ENCODE measurements at places on chromosomes 2 and 18.

- no peak for ATAC-seq
Observed at GRCh38 chr2:171963198-171963597, 36.6 kb upstream of the METAP1D start.

DNA sequence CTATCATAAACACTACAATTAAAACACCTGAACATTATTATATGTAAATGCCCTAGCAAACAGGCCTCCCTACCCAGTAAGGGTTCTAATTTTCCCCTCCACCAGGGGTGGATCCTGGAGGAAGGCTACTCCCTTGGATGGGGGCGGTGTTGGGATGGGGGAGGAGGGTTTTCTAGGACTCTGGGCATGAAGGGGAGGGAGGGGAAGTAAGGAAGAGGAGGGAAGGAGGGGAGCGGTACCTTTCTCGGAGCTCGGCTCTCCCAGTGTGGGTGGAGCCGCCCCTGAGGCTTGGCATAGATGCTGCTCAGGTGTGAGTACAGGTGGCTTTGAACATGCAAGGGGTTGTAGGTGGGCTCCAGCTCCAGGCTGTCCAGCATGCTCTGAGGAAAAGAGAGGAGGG, 5.4 kb downstream of the DOK1 start:
- ATAC-seq, result no peak

- ATAC-seq, result no peak
Observed at GRCh38 chr2:104412384-104412783, 441.5 kb upstream of the POU3F3 start.

- ATAC-seq, result no peak
Observed at GRCh38 chr2:156099382-156099781, 233.1 kb downstream of the NR4A2 start.

GRCh38 chr2:95382686-95383634, 19.5 kb upstream of the FAHD2A start:
- ATAC-seq, result no peak

GRCh38 chr2:64625299-64626145, 28.2 kb downstream of the SERTAD2 start:
- ATAC-seq, result no peak

DNA sequence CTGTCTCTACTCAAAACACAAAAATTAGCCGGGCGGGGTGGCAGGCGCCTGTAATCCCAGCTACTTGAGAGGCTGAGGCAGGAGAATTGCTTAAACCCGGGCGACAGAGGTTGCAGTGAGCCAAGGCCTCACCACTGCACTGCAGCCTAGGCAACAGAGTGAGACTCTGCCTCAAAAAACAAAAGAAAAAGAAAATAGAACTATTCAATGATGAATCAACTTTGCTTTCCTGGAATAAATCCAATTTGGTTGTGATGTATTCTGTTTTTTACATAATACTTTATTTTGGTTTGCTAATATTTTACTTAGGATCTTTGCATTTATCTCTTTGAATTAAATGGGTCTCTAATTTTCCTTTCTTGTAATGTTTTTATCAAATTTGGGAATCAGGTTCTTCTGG, 86.3 kb upstream of the MBOAT2 start:
- no peak for ATAC-seq

DNA sequence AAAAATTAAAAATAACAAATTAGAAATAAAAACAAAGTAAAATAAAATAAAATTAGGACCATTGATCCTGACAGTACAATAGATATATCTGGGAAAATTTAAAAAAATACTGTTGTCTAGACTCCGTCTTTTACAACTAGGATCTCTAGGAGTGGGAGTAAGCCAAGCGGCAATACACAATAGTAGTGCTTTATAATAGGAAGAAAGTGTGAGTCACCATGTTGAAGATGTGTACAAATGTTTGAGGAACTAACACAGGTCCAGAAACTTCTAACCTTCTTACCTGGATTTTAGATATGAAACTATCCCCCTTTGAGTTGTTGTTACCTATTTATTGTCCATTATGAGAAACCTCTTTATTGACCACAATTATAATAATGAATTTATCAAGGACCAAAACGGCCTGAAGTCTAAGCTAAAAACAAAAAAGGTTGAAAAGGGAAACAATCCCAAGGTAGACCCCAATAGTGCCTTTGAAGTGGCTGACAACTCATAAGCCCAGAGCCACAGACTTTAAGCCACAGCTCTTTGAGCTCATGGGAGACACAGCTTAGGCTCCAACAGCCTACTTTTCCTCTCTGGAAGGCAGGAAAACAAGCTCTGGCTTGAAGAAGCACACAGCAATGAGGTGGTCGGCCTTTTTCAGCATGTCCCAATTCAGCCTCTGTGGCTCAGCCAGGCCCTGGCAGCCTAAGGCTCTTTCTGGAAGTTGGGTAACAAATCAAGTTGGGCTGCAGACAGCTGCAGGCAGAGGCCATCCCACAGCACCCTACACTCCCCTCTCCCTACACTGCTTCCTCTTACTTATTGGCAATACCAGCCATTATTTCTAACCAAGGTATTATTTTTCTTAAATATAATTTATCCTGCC, 62.9 kb downstream of the AQP4 start:
- ATAC-seq, result no peak

- no peak for ATAC-seq
Observed at GRCh38 chr2:46943881-46944798, 28.5 kb upstream of the MCFD2 start.

- ATAC-seq, result no peak
Observed at GRCh38 chr18:64752707-64753106, 603.8 kb upstream of the LINC00305 start.

- no peak for ATAC-seq
Observed at GRCh38 chr18:2468051-2468450, 103.3 kb downstream of the METTL4 start.

DNA sequence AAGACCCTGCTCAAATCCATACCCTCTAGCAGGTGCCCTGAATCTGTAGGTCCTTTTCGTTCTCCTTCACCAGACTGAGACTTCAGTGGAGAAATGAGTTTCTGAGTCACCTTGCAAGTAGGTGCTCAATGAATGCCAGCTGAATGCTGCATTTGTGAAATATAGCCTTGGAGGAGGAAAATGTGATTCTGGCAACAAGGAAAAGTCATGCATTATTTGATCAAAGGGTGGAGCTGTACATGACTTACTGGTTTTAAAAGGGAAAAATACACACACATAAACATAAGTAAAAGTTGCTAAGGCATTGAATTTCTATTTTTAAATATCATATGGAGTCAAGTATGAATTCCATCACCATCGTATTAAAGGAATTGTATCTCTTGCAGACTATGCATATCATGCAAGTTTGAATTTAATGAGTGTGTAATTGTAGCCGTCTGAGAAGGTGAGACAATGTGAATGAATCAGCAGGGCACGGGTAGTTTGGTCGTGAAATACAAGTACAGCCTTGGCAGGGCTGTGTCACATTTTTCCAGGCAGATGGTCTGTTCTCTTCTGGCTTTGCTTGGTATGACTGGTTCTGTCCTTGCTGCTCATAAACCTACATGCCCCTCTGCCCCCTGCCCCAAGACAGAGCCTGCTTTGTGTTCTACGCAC, 160.8 kb downstream of the COL6A3 start:
- ATAC-seq, result no peak

GRCh38 chr2:136217996-136218395, 100.0 kb upstream of the CXCR4 start:
- no peak for ATAC-seq

GRCh38 chr2:102484310-102485061, 11.5 kb downstream of the SLC9A4 start:
- ATAC-seq, result no peak

DNA sequence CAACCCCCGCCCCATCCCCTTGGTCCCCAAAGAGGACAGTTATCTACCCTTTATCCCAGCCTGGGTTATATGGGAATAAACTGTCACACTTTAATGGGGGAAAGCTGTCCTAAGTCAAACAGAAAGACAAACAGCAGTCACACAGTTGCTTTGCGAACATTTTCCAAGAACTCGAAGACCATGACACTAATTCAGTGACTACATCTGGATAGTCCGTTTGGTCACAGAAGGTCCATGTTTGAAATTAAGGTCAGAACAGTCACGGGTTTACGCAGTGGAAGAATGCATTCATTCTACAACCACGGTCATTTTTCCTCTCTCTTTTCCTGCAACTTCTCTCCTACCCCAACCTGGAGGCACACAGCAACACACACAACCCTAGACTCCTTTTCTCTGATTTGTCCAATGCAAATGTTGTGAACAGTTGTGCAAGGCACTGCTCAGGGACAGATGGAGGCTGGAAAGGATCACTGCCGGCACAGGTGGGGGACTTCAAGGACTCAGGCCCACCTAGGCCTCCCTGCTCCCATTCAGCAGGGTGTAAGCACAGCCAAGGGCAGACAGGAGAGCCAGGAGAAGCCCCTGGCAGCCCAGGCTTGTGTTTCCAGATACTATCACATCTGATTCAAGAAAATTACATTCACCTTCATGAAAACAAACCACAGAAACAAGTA, 39.9 kb downstream of the ZNF516 start:
- ATAC-seq, result no peak

GRCh38 chr2:131517106-131517831, 10.4 kb upstream of the CCDC74A start:
- ATAC-seq, result no peak
